ENCODE measurements at places on chromosomes 6 and 20.

DNA sequence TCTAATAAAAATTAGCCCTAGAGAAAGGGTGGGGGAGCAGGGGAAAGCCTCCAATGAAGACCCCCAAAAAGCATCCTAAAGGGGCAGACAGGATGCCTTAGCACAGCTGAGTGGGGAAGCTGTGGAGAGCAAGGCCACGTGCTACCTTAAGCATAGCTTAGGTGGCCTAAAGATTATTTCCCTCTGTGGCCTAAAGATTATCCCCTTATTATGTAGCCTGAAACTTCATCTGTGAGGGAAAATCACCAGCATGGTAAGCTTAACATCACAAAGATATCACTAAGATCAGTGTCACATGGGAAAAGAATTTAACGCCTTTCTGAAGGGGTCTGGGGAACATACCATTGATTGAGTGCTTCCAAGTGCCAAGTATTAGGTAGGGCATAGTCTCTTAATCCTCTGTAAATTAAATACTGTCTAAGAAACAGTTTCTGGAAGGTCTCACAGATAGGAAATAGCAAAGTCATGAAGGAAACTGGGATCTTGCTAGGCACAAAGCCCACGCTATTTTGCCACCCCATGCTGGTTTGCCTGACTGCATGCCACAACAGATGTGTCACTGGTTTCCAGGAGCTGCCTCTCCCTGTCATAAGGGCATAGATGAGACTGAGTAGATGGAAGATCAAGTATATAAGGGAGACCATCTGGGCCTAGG, 170.0 kb downstream of the HACE1 start:
- DNase-seq, result peak; percentile 93

GRCh38 chr20:64113796-64114355, 6.5 kb upstream of the NPBWR2 start:
- no peak for DNase-seq

- DNase-seq, result peak; percentile 7
These were observed 83.4 kb downstream of the TXNDC5 start for GRCh38 chr6:7827142-7827541.

- DNase-seq, result no peak
These were observed 34.9 kb upstream of the PRDM1 start for GRCh38 chr6:106051226-106051625.

Data from fibroblast of villous mesenchyme (primary cell).